ENCODE measurements at places on chromosomes 2 and 18. TPM values are rescaled to one million over a fixed set of nuclear protein-coding genes. Genes with fewer than 3 reads are reported as not detected.

DAPL1 gene
- not detected for total RNA-seq

PARD6G gene
- 8.8 TPM for total RNA-seq

LIMS4 gene
- total RNA-seq = 0.10 TPM

CPS1 gene
- 50.7 TPM for total RNA-seq

TACR1 gene
- total RNA-seq = not detected

SP100 gene
- total RNA-seq = 60.7 TPM

PTRHD1 gene
- total RNA-seq = 41.9 TPM

EML6 gene
- total RNA-seq = 0.67 TPM

PROM2 gene
- 1.3 TPM for total RNA-seq

TMSB10 gene
- 10,596 TPM for total RNA-seq

MFSD6 gene
- total RNA-seq = 33.7 TPM

ITPRIPL1 gene
- total RNA-seq = not detected

TSPYL6 gene
- total RNA-seq = not detected

C2orf80 gene
- total RNA-seq = not detected

TTC39C gene
- total RNA-seq = 21.8 TPM

SOCS6 gene
- total RNA-seq = 27.4 TPM

SERPINB10 gene
- total RNA-seq = not detected

REG3G gene
- total RNA-seq = not detected

DSG1 gene
- total RNA-seq = not detected

Measured in A172 (cell line).